ENCODE measurements at places on chromosomes 16 and 17. TPM values are rescaled to one million over a fixed set of nuclear protein-coding genes. Genes with fewer than 3 reads are reported as not detected.
A peak's percentile ranks its signal among the peaks of the same experiment; 100 is the strongest.

DNA sequence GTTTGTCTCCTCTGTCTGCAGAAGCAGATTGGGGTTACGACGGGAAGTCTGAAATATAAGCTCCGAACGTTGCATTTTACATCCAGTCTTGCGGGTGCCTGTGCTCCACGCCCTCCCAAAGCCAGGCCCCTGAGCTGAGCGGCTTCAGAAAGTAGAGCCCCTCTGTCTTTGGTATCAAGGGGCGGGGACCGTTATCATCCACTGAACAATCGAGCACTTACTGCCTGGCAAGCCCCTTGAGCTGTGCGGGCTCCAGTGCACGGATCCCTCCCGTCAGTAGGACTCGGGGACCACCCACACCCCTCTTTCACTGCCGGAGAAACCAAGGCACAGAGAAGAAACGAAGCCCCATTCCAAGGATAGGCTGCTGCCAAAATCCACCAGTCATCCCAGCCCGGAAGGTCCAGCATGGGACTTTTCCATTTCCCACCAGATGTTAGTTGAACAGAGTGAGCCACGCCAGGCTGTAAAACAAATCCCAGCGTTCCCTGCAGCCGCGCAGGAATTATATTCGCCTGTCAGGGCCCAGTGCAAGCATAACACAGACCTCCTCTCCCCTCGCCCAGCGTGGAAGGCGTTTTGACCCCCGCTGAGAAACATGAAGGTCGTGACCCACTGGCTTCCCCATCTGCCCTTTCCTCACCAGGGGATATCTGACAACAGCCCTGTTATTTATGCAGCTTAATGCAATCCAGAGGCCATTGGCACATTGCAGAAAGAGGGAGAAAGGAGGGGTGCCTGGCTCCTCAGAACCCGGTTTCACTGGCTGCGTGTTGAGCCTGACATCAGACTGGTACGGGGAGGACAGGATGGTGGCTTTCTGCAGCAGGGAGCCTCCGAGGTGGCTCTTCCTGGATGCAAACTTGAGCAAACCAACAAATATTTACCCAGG lies 212.2 kb upstream of the FOXF1 start:
- peaks cover 45% of the 10 kb centered on the region for H3K4me1 ChIP-seq
- H3K27me3 ChIP-seq: peaks cover 18% of the 10 kb centered on the region
- H3K36me3 ChIP-seq: no peaks in the 10 kb centered on the region
- DNase-seq: peak; percentile 51
- H3K27ac ChIP-seq: peak overlapping the region; percentile 83

- no peaks in the 10 kb centered on the region for H3K4me1 ChIP-seq
- no peak overlapping the region for H3K4me3 ChIP-seq
- H3K27me3 ChIP-seq: no peaks in the 10 kb centered on the region
- peak; percentile 87 for DNase-seq
- H3K27ac ChIP-seq: no peak overlapping the region
- H3K36me3 ChIP-seq: no peaks in the 10 kb centered on the region
These were observed 11.8 kb downstream of the HID1 start for GRCh38 chr17:74960570-74961342.

DNA sequence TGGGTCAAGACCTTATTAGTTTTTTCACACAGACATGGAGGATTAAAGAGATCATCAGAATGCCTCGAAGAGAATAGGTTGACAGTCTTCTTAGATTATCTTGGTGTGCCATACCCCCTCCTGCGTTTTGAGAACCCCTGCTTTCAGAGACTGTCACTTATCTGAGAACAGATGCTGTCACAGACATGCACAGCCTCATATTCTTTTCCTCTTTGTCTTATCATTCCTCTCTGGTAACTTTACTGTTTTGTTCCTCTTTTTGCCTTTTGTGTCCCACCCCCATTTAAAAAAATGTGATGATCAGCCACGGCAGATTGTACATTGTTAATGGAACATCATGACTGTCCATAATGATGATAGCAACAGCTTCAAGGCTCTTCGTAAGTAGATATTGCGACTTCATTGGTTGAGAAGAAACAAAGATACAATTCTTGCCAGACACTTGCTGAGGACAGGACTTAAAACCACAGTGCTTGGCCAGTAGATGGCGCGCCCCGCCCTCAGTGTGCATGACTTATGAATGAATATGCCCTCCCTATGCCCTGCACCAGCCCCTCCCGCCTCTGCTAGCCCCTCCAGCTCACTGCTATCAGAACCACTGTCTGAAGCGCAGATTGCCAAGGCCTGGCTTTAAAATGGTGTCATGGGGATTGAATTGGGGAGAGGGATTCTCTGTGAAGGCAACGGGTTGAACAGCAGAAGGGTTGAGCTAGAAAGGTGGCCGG lies 2.6 kb upstream of the PITPNC1 start:
- no peaks in the 10 kb centered on the region for H3K27me3 ChIP-seq
- peak; percentile 92 for DNase-seq
- no peak overlapping the region for H3K27ac ChIP-seq
- peaks cover 3% of the 10 kb centered on the region for H3K4me1 ChIP-seq
- no peak overlapping the region for H3K4me3 ChIP-seq

- H3K4me1 ChIP-seq: peaks cover 3% of the 10 kb centered on the region
- no peaks in the 10 kb centered on the region for H3K36me3 ChIP-seq
- H3K27me3 ChIP-seq: no peaks in the 10 kb centered on the region
- DNase-seq: no peak
These were observed 482 bp downstream of the DCTPP1 start for GRCh38 chr16:30429418-30429677.

DNA sequence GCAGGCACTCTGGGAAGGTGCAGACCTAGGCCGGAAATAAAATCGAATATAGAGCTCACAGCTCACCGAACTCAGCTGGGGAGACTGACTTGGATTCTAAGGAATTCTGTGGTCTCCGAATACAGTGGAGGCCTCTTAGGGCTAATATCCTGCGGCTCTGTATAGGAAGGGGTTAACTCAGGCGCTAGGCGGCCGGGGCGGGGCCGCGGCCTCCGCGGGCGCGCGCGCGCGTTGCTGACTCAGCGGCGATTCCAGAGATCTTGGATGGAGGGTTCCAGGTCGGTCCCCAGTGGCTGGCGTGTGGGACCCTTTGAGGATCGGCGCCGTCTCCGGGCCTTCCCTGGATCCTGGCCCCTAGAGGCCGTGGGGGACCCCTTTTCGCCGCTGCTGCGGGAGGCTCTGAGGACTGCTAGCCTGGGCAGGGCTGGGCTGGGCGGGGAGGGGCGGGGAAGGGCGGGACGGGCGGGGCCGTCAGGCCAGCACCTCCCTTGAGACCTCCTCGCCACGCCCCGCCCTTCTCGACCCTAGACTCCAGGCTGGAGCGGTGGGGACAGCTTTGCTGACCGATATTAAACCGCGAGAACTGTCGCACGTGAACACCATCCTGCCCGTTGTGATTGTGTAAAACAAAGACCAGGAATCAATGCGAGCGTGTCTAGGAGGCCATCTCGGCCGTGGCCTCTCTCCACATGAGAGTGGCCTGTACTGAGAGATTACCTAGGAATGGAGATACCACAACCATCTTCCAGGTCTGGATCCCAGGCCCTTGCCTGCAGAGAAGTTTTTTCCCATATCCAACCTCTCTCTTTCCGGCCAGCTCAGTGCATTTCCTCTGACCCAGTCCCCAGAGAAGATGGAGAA lies 1.4 kb upstream of the PLEKHH3 start:
- H3K27ac ChIP-seq: peak overlapping the region; percentile 98
- H3K36me3 ChIP-seq: no peaks in the 10 kb centered on the region
- peak overlapping the region; percentile 59 for H3K4me3 ChIP-seq
- peaks cover 46% of the 10 kb centered on the region for H3K4me1 ChIP-seq
- no peaks in the 10 kb centered on the region for H3K27me3 ChIP-seq
- DNase-seq: peak; percentile 93

- no peak for DNase-seq
- no peak overlapping the region for H3K27ac ChIP-seq
- no peaks in the 10 kb centered on the region for H3K36me3 ChIP-seq
- no peak overlapping the region for H3K4me3 ChIP-seq
- H3K4me1 ChIP-seq: no peaks in the 10 kb centered on the region
These were observed 35.4 kb downstream of the SYT17 start for GRCh38 chr16:19203374-19203966.

DNA sequence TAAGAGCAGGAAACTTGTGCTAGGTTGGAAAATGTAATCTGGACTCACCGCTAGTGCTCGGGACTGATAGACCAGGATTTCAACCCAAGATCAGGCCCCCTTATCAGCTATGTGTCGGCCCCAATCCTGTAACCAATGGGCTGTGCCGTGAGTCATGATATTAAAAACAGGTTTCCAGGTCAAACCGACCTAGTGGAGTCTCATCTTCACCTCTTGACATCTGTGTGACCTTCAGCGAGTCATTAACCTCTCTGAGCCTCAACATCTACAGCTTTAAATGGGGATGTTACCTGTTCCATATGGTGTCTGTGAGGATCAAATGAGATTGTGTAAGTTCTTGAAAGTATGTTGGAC lies 512 bp downstream of the PMM2 start:
- no peak for DNase-seq
- peaks cover 27% of the 10 kb centered on the region for H3K4me1 ChIP-seq
- peak overlapping the region; percentile 67 for H3K4me3 ChIP-seq
- no peaks in the 10 kb centered on the region for H3K27me3 ChIP-seq
- H3K36me3 ChIP-seq: no peaks in the 10 kb centered on the region

- H3K4me1 ChIP-seq: peaks cover 37% of the 10 kb centered on the region
- H3K36me3 ChIP-seq: no peaks in the 10 kb centered on the region
- DNase-seq: peak; percentile 28
- H3K27ac ChIP-seq: peak overlapping the region; percentile 11
- H3K4me3 ChIP-seq: no peak overlapping the region
These were observed 113.9 kb upstream of the TBX2 start for GRCh38 chr17:61285526-61286320.

DNA sequence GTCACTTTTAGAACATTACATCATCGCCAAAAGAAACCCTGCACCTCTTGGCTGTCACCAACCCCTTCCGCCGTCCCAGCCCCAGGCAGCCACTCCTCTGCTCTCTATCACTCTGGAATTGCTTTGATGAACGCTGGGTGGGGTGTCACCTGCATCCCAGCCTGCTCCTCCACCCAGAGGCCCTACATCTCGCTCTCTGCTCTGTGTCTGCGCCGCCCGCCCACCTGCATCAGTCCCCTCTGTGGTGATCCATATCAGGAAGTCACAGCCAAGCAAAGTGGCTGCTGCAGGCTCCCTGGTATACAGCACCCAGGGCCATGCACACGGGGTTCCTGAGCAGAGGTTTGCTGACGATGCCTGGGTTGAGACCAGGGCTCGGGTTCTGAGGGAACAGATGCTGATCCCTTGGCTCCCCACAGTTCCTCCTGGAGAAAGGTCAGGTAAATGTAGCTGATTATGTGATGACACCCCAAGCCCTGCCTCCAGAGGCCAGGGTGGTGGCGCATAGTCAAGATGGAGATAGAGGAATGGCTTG lies 30.8 kb downstream of the MPRIP start:
- no peaks in the 10 kb centered on the region for H3K36me3 ChIP-seq
- peaks cover 31% of the 10 kb centered on the region for H3K4me1 ChIP-seq
- no peak for DNase-seq
- no peak overlapping the region for H3K27ac ChIP-seq
- H3K27me3 ChIP-seq: no peaks in the 10 kb centered on the region
- no peak overlapping the region for H3K4me3 ChIP-seq

DNA sequence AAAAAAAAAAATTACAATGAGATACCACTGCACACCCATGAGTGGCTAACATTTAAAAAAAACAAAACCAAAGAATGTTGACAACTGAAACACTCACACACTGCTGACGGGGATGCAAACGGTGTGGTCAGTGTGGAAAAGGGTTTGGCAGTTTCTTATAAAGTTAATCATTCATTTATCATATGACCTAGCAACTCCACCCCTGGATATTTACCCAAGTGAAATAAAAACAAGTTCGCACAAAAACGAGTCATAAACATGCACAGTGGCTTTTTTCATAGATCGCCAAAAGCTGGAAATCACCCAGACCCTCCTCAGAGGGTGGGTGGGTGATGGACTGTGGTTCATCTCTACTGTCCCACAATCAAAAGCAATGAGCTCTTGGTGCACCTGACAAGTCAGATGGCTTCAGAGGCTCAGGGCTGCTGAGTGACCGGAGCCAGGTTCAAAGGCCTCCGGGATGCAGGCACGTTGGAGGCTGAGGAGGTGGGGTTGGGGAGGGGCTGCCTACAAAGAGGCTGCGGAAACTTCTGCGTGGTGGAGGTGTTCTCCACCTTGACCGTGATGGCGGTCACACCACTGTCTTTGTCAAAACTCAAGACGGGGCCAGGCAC lies 14.2 kb downstream of the RAB40B start:
- no peaks in the 10 kb centered on the region for H3K27me3 ChIP-seq
- peak; percentile 40 for DNase-seq
- no peak overlapping the region for H3K4me3 ChIP-seq
- H3K36me3 ChIP-seq: no peaks in the 10 kb centered on the region
- peaks cover 6% of the 10 kb centered on the region for H3K4me1 ChIP-seq

DNA sequence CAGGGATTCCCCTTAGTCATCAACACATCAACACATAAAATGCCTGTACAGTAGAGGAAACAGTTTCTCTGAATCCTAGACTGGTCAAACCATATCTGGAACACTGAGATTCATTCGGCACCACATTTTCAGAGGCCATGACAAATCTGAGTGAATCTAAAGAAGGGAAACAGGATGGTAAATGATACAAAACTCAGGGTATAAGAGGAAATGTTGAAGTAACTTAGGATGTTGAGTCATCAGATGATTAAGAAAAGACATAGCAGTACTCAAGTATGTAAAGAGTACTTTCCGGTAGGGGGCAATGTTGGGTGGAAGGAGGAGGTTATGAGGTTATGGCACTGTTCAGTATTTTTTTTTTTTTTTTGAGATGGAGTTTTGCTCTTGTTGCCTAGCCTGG lies 358.5 kb upstream of the PMFBP1 start:
- no peak for DNase-seq
- no peaks in the 10 kb centered on the region for H3K4me1 ChIP-seq
- H3K27me3 ChIP-seq: no peaks in the 10 kb centered on the region
- H3K36me3 ChIP-seq: no peaks in the 10 kb centered on the region
- no peak overlapping the region for H3K27ac ChIP-seq

LRRC36 gene
- total RNA-seq: 0.32 TPM

MYH1 gene
- 0.12 TPM for total RNA-seq

EFCAB13 gene
- 3.1 TPM for total RNA-seq
